ENCODE measurements at places on chromosomes 13 and 19.
A peak's percentile ranks its signal among the peaks of the same experiment; 100 is the strongest.

DNA sequence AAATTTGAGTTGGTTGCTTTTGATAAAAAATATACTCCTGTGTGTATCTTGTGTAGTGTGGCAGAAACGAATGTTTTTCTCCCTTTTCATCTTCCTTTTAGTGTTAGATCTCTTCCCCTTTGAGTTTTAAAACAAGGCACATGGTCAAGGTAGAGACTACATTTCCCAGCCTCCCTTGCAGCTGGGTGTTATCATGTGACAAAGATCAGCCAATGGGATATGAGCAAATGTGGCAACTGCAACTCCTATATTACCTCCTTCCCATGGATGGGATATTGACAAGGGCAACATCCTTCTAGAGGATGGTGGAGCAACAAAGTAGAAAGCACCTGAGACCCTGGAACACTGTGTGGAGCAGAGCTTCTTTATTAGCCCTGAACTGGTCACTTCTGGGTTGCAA lies 42.4 kb downstream of the ADGRE3 start:
- DNase-seq = peak; percentile 56

DNA sequence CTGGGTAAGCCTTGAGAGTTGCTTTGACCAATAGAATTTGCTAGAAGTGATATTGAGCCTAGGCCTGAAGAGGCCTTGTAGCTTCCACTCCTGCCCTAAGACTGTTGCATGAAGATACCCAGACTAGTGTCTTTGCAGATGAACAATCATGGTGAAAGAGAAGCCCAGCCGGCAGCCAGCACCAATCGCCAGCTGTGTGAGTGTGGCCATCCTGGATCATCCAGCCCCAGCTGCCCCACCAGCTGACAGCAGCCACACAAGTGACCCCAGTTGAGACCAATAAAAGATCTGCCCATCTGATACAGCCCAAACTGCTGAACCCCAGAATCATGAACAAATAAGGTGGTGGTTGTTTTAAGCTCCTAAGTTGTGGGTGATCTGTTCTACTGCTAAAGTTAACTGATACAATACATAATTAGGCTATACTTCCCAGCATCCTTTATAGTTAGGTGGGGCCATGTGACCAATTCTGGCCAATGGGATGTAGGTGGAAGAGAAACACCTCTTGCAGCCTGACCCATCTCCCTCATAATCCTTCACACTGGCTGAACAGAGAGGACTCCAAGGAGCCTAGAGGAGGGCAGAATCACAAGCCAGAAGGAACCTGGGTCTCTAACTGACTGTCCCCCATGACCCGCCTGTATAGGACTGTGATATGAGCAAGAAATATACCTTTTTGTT lies 9.4 kb upstream of the ZNF428 start:
- no peak for DNase-seq

- DNase-seq = no peak
Measured at GRCh38 chr13:32976056-32976805, 40.0 kb upstream of the KL start.

- no peak for DNase-seq
Measured at GRCh38 chr13:92122186-92122853, 723.9 kb downstream of the GPC5 start.

DNA sequence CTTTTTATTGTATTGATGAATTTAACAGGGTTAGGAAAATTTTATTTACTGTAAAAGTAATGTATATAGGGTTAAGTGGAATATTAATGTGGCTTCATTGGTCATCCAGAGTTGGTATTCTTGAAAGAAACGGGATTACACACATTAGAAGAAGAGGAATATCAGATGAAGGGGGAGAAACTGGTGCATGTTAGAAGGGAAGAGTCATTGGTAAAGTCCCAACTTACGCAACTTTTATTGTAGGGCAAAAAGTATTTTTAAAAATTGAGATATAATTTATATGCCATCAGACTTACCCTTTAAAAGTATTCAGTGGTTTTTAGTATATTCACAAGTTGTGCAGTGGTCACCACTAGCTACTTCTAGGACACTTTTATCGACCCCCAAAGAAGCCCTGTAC lies 47.3 kb downstream of the DNAJC3 start:
- DNase-seq = no peak

DNA sequence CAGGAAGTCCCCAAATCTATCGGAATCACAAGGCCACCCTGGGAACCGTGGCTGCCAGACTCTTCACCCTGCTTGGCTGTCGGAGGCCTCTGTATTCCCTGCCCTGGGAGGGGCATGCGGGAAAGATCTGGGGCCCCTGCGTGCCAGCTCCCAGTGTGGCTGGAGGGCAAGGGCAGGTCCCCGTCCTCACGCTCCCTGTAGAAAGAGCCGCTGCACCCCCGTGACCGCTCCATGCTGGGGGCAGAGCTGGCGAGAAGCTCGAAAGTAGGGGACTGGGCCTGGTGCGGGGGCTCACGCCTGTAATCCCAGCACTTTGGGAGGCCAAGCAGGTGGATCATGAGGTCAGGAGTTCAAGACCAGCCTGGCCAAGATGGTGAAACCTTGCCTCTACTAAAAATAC lies 208.4 kb upstream of the SOX1 start:
- DNase-seq = no peak

GRCh38 chr19:485583-486236 lies 10.6 kb upstream of the MADCAM1 start:
- DNase-seq = no peak

DNA sequence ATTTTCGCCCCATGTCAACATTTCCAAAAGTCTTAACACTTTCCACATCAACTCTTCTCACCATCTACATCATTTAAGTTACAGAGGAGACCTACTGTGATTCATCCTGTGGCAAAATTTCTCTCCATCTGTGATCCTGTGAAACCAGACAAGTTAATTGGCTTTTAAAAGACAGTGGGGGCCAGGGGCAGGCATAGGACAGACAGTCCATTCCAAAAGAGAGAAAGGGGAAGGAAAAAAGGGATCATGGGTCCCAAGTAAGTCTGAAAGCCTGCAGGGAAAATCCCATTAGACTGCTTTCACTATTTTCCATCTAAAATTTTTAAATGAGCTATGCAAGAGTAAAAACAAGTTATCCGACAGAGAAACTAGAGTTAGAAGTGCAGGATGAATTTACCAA lies 121.0 kb downstream of the MRPL57 start:
- DNase-seq = no peak

DNA sequence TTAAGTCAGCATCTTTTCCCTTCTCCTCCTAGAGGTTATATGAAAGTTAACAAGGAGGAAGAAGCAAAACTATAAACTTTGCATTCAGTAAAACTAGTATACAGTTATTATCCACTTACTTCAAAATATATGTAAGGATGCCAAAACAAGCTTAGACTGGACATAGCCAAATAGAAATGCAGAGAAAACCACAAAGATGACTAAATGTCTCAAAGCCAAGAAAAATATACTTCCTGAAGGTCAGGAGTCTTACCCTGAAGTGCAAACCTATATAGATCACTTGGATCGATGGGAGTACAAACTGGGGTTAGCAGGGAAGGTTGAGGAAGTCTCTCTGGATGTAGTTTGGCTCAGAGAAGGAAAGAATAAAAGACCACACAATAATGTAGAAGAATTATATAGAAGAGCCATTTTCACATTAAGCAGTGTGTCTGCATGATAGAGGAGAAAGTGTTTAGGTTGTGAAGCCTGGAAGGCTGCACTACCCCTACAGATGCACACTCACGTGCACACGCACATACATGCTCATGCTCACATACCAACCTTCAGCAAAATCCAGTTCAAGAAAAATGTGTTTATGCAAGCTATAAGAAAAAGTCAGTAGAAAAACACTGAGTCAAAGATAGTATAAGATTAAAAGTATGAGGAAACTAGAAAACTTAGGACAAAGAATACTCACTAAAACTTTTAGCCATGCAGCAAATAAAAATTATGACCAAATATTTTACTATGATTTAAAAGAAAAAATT lies 112.1 kb upstream of the RXFP2 start:
- DNase-seq = no peak

DNA sequence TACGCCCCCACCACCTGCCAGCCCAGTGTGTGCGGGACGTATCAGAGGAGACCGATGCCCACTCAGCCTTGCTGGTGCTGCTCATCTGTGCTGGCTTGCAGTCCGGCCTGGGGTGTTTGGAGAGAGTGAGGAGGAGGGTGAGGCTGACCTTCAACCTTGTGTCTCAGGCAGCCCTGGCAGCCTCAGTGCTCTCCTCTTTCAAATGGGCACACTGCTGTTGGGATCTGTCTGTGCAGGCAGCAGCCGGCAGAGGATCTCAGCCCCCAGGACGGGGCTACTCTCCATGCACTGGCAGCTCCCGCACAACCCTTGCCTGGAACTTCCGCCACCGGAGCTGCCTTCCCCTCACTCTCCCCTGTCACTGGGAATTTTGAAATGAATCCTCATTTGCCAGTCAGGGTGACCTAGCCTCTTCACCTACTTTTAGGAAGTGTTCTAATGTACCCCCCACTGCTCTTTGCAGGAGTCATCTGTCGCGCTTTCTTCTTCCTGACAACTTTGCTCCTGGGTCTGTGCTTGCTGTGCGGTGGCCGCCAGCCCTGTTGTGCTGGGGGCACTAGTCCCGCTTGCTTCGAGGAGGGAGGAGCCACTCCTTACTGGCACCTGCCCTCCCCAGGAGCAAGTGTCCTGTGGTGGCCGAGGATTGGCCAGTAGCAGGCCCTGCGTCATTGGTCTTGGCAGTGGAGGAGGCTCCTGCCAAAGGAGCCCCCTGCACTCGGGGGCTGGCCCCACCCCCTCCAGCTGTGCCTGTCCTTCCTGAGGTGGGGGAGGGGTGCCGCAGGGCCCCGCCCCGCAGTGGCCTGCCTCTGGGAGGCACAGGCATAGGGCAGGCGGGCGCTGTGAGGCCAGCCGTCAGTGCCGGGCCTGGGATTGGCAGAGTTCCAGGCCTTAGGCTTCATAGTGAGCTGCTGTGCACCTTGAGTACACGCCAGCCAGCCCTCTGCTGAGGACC lies 53.4 kb downstream of the TSSK6 start:
- no peak for DNase-seq

DNA sequence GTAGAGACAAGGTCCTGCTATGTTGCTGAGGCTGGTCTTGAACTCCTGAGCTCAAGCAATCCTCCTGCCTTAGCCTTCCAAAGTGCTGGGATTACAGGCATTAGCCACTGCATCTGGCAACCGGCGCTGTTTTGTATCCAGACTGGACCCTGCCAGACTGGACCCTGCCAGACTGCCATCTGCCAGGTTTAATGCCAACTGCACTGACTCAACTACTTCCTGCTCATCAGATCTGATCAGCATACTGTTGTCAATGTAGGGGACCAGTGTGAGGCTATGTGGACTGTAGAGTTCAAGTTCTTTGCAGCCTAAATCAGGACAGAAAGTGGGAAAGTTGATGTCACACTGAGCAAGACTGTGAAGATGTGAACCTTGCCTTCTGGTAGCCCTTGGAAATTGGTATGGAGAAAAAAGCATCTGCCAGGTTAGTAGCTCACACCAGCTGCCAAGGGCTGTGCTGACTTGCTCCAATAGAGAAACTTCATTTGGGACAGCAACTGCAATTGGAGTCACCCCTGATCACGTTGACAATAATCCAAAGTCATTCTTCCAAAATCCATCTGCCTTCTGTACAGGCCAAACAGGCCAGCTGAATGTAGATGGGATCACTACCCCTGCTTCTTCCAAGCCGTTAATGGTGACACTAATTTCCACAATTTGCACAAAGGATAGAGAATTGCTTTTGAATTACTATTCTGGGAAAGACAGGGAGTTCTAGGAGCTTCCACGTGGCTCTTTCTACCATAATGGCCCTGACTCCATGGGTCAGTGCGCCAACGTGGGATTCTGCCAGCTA lies 36.8 kb upstream of the ATP1A3 start:
- DNase-seq = no peak

- no peak for DNase-seq
Measured at GRCh38 chr13:98525456-98526181, 51.3 kb downstream of the STK24 start.

DNA sequence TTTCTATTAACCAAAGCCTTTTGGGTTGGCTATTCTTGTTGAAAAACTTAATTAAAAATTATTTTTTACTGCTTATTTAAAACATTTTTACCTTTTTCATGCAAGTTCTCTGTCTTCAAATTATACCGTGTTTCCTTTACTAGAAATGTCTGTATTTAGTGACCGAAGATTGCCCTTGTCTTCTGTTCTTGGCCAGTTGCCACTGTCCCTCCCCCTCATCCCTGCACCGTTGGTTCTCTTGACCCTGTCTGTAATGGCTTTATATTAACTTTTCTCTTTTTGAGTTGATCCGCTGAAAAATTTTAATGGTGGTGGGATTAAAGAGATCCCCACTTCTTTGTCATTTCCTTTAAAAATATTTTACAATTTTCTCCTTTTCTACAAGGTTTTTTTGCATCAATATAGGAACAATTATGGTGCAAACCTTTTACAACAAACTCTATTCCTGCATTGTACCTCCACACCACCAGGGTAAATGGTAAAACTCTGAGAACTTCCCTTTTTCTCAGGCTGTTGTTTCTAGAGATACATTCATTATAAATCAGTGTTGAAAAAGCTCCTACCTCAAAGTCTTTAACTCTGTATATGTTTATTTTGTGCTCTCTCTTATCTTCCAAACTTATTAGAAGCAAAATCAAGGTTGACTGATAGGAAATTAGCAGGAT lies 12.9 kb upstream of the RNF113B start:
- DNase-seq = no peak

DNA sequence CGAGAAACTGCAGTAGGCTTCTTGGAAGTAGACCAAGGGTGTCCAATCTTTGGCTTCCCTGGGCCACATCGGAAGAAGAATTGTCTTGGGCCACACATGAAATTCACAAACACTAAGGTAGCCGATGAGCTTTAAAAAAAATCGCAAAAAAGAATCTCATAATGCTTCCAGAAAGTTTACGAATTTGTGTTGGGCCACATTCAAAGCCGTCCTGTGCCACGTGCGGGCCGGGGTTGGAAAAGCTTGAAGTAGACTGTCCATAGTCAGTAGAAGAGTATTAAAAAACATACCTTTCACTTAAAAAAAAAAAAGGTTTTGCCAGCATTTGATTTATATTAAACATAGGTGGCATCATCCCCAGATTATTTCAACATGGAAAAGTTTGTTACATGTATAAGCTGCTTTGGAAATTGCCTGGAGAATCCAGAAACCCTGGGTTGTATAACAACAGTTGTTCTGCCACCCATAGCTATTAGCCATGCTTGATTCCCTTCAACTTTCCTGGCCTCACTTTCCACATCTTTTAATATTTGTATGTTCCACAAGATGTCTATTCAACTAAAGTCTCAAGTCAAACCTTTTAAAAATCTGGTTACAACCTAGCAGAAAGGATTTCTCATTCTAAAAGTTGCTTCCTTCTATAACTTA lies 1.0 kb downstream of the IFT88 start:
- DNase-seq = no peak

- no peak for DNase-seq
Measured at GRCh38 chr19:12991296-12991695, 4.0 kb upstream of the NFIX start.

- DNase-seq = no peak
Measured at GRCh38 chr13:22855926-22856325, 324.9 kb upstream of the SGCG start.

GRCh38 chr19:33298146-33298911 lies 4.0 kb downstream of the CEBPA start:
- DNase-seq = no peak

DNA sequence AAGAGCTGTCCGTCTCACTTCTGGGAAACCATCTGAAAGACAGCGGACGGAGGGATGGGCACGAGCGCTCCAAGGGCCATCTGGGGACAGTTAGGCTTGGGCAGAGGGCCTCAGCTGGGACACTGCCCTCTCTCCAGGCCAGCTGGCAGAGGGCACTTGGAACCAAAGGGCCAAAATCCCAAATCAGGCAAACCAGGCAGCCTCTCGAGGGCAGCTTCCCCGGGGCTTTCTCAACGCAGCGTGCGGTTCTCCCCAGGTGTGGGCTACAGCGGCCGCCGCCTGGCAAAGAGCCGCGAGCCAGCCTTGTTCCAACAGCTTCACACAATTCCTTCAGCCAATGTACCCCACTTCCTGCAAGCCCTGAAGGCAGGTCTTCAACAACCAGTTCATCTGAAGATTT lies 5.0 kb downstream of the MLLT1 start:
- no peak for DNase-seq
